ENCODE measurements at places on chromosomes 16 and 17.

GRCh38 chr17:3891626-3892094, 1.2 kb downstream of the CAMKK1 start:
- no peak for DNase-seq

GRCh38 chr16:67857547-67858233, 10.2 kb upstream of the CENPT start:
- peak; percentile 86 for DNase-seq

GRCh38 chr17:79789943-79790804, 6.7 kb downstream of the CBX8 start:
- DNase-seq = no peak

DNA sequence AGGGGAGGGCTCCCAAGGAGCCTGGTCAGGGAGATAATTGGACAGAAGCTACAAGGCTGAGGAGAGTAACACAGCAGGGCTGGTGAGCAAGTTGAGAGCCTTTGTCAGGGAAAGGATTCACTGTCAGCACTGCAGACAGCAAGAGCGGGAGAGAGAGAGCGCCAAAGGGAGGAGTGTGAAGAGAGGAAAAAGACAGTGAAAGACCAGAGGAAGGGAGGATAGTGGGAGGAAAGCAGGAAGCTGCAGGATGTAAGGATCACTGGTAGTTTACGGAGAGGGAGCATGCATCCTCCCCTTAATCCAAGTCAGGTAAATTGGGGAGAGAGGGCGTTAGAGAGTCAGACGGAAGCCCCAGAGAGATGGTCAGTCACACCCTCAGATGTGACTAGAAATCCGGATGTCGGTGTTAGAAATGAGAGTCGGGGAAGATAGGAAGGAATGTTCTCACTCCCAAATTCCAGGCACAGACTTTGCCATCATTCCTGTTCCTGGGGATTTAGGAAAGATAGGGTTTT, 13.8 kb upstream of the SPOP start:
- no peak for DNase-seq

- DNase-seq = peak; percentile 32
Observed at GRCh38 chr17:35947156-35947585, 3.7 kb upstream of the LYZL6 start.

- DNase-seq = no peak
Observed at GRCh38 chr17:74935585-74936469, at the start of gene OTOP3. Gene OTOP3, plus strand, starts transcription at chr17:74935898. Its CDS starts 24 bp downstream, at chr17:74935922.

GRCh38 chr17:82043507-82043906, 6.0 kb upstream of the DCXR start:
- no peak for DNase-seq

DNA sequence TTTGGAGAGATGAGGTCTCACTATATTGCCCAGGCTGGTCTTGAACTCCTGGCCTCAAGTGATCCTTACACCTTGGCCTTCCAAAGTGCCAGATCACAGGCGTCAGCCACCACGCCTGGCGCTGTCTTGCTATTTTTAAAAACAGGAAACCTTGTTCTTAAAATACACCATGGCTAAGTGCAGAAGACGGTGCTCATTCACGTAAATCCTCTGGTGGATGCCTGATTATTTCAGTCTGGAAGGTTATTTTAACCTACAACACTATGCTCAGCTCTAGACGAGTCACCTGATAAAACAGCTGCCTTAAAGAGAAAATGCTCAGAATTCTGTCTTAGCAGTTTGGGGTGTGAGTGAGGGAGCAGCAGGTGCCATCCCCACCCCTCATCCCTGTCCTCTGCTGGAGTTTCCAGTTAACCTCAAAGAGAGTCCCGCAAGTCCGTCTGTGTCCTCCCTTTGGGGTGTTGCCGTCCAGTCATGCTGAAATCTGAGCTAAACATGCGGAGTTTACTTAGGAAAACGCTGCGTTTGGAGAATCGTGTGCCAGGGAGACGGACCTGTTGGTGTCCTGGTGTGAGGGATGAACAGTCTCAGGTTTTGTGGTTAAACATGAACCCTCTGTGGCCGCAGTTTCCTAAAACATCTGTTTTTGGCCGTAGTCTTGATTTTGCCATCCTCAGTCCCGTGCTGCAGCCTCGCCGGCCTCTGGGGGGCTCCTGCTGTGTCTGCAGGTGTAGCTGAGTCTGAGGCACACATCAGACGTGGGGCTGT, 17.1 kb downstream of the SPG7 start:
- DNase-seq = no peak

DNA sequence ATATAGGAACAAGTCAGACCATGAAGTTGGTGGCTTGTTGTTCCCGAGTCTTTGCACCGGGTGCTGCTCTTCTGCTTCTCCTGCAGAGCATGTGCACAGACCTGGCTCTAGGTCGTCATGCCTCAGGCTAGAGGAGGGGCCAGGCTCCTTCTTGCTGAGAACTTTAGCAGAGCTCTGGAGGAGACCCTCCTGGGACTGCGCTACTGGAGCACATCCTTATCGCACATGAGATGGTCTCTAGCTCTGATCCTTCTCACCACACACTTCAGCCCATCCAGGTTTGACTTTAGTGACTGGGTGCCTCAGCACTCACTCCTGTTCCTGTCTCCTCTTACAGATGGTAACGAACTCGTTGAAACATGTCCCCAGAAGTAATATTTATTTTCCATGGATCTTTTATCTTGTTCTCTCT, 14.9 kb downstream of the FOXK2 start:
- DNase-seq = no peak

DNA sequence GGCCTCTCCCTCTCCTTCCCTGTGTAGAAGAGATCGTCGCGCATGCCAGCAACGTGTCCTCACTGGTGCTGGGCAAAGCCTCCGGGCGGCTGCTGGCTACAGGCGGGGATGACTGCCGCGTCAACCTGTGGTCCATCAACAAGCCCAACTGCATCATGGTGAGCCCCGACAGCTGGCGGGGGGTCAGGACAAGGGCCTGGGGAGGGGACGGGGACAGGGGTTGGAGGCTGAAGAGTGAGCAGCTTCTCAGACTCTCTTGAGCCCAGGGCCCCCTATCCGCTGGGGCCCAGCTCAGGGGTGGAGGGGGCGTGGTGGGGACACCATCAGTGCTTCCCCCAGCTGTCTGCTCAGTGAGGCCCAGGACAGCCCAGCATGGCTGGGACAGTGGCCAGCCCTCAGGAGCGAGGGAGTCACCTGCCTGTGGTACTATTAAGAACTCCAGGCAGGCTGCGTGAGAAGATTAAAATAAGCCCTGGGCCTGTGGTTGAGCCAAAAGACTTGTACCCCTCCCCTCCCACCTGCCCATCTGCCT, 6.2 kb downstream of the KATNB1 start:
- no peak for DNase-seq

- no peak for DNase-seq
Observed at GRCh38 chr17:78239489-78239931, 8.1 kb downstream of the TMEM235 start.

DNA sequence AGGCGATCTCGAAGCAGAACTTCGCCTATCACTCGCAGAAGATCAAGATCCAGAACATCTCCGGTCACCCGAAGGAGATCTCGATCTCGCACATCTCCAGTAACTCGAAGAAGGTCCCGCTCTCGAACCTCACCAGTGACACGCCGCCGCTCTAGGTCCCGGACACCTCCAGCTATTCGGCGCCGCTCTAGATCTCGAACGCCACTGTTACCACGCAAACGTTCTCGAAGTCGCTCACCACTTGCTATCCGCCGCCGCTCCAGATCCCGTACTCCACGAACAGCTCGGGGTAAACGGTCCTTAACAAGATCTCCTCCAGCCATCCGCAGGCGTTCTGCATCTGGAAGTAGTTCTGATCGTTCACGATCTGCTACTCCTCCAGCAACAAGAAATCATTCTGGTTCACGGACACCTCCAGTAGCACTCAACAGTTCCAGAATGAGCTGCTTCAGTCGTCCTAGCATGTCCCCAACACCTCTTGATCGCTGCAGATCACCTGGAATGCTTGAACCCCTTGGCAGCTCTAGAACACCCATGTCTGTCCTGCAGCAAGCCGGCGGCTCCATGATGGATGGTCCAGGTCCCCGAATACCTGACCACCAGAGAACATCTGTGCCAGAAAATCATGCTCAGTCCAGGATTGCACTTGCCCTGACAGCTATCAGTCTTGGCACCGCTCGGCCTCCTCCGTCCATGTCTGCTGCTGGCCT, 10.5 kb downstream of the ELOB start:
- no peak for DNase-seq

- peak; percentile 10 for DNase-seq
Observed at GRCh38 chr17:76147211-76148014, 6.4 kb upstream of the FOXJ1 start.

DNA sequence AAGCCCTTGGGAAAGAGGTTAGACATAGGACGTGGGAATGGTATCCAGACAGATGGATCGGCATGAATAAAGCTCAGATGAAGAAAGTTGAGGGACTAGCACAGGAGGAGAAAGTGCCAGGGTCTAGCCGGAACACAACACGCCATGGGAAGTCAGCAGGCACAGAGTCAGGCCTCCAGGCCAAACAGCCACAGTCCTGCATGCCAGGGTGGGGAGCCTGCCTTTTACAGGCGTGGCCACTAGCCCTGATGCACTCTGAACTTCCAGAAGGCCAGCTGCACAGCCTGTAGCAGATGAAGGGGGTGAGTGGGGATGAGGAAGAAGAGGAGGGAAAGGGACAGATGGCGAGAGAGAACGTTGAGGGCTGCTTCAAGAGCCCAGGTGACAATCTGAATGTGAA, 5.2 kb downstream of the B9D1 start:
- DNase-seq = no peak

DNA sequence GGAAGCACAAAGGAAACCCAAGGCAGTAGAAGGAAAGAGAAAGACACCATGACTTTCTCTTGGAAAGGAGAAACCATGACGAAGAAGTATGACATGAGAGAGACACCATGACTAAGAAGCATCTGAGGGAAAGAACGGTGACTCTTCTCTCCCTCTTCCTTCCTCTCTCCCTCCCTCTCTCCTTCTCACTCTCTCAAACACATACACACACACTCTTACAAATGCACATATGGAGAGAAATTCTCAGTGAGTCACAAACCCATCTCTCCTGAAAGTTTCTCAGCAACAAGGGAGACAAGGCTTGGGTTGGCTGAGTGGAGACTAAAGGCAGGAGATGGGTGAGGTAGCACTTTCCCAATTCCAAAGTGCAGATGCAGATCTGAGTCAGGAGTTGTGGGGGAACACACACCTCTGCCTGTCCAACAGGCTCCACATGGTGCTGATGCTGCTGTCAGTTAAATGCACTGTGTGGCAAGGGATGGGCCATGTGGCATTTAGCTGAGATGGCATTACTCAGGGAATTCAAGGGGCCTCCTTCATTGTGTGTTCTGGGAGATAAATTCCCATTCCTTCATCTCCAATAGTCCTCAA, 336.7 kb upstream of the C16orf82 start:
- DNase-seq = no peak

- DNase-seq = no peak
Observed at GRCh38 chr17:45294506-45294905, 22.3 kb downstream of the MAP3K14 start.

DNA sequence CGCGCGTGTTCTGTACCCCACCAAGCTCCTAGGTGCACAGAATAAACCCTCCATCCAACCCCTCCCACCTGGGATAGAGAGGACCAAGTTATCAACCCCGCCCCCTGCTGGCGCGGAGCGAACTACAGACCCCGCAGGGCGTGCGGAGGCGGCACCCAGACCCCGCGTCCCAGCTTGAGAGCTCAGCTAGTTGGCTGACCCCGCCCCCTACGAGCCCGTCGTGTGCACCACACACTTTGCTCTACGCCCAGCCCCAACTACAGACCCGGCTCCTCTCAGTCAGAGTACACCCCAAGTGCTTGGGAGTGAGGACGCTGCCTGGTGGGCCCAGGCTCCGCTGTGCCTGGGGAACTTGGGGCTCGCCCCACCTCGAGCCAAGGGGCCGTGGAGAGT, 1.5 kb downstream of the GRIN2A start:
- DNase-seq = no peak

- DNase-seq = no peak
Observed at GRCh38 chr17:50113624-50114320, 16.2 kb downstream of the SAMD14 start.

GRCh38 chr17:64115822-64116534, 14.0 kb downstream of the ERN1 start:
- no peak for DNase-seq

GRCh38 chr17:27701963-27702362, 71.0 kb downstream of the LGALS9 start:
- DNase-seq = no peak

- DNase-seq = no peak
Observed at GRCh38 chr17:71436479-71436878, 684.3 kb upstream of the SOX9 start.

DNA sequence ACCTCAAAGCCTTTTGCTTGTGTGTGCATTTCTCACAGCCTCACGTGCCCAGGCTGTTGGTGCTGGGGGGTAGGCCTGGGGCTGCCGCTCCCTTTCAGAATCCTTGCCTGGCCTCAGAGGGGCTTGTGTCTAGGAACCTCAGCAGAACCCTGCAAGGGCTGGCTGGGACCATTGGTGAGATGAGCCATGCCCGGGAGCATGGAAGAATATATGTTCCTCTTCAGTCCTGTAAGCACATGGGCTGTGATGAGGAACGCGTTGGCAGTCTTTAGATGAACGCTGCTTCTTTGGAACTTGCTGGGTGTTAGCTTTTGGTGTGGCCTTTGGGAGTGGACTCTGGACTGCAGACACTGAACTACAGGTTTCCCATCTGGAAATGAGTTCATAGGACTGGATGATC, 32.0 kb upstream of the SLC5A10 start:
- DNase-seq = no peak

DNA sequence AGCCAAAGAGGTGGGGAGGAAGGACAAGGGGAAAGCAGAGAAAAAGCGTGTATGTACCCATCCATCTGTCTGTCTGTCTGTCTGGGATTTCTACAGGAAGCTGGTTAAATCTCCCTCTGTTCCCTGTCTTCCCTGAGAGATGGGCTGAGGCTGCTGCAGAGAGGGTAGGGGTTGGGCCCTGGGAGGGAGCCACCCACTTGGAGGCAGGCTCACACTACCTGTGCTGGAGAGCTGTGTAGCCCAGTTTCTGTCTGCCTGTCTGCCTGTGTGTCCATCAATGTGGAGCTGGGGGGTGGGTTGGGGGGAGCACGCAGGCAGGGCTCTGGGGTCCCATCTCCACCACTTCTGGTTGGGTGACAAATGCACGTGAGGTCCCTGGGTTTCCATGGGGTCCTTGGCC, 18.6 kb upstream of the C17orf113 start:
- no peak for DNase-seq

DNA sequence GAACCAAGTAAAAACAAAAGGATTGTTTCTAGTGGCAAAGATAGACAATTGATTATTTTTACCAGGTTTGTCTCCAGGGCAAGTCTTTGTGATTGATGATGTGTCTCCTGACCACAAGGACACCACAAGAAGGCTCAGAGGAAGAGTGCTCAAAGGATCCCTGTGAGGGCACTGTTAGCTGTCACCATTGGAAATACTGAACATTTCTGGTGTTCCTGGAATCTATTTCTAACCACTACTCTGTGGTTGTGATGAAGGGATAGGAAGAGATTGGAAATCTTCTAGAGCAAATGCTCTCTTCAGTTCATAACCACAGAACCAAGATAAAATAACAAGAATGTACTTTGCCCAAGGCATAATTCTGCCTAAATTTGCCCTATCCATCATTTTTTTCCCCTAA, 15.3 kb downstream of the RNF43 start:
- no peak for DNase-seq

- no peak for DNase-seq
Observed at GRCh38 chr17:12472252-12473173, 193.2 kb upstream of the MYOCD start.

- no peak for DNase-seq
Observed at GRCh38 chr17:12727076-12727760, 61.5 kb downstream of the MYOCD start.

GRCh38 chr16:50272111-50272571, 5.8 kb downstream of the ADCY7 start:
- DNase-seq = no peak

- DNase-seq = no peak
Observed at GRCh38 chr17:14082848-14083247, 13.5 kb downstream of the COX10 start.

- DNase-seq = no peak
Observed at GRCh38 chr17:17933775-17934174, 38.4 kb downstream of the TOM1L2 start.
